Activated CD8-positive, alpha-beta memory T cell treated with anti-CD3 and anti-CD28 coated beads, Interleukin-2, amount 10 ng/mL, durations not matched to agents 7 days and 5 days (primary cell): ENCODE measurements at places on chromosomes 16 and 17. TPM values are rescaled to one million over a fixed set of nuclear protein-coding genes. Genes with fewer than 3 reads are reported as not detected.

GRCh38 chr17:80586846-80587228 lies 42.2 kb downstream of the RPTOR start:
- DNase-seq: no peak

DNA sequence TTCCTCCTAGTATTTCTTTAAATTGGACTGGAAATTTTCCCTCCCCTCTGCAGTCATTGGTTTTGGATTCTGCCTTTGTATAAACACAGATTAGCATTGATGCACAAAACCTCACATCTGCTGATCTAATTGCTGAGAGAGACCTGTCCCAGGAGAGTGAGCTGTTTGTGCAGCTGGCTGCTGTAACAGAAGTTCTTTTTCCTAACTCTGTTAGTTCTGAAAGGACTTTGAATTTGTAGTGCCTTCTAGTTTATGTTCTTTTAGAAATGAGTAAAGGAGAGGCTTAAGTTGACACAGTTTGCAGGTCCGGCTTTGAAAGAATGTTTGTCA lies 45.2 kb upstream of the KPNB1 start:
- no peak for DNase-seq

GRCh38 chr16:7550096-7550495 lies 217.5 kb downstream of the RBFOX1 start:
- no peak for DNase-seq

DNA sequence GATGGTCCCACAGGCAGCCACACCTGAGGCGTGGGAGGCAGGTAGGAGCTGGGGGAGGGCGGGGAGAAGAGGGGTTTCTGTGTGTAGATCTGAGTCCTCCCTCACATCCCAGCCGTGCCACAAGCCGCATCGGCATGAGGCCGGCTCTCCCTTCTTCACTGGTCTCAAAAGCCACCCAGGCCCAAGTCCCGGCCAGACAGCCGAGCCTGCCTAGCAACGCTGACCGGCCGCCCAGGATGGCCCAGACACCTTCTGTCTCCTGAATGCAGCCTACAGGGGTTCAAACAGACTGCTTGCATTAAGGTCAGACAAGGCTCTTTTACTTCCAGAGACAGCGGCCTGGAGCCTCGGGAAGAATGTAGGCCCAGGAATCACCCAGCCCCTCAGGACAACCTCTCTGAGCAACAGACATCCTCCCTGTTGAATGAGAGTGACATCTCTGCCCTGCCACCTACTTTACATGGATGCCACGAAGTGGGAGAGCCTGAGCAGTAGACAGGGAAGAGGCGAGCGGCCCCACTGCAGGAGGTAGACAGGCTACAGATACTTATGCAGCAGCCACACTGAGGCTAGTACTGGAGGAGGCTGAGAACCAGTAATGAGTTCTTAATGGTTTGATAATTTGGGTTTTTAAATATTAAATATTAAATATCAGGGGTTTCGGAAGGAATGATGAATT lies 69.6 kb downstream of the N4BP1 start:
- no peak for DNase-seq

- DNase-seq: peak; percentile 59
These were observed 15.2 kb upstream of the HERPUD1 start for GRCh38 chr16:56916571-56917403.

DNA sequence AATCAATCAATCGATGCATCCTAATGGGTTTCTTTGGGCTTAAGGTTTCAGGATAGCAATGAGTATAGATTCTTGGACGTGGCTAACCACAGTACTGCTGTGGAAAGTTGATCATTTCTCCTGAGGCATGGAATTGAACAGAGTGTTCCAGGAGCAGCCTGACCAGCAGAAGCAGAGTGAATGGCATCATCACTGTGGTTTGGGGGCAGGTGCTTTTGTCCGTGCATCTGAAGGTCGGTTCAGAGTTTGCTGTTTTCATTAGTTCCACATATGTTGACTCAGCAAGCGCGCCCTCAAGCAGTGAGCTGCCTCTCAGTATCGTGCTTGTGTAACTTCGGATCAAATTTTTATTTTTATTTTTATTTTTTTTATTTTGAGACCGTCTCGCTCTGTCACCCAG lies 24.9 kb downstream of the KIAA0513 start:
- no peak for DNase-seq

- DNase-seq: no peak
These were observed 101.8 kb downstream of the SALL1 start for GRCh38 chr16:51049276-51049675.

DNA sequence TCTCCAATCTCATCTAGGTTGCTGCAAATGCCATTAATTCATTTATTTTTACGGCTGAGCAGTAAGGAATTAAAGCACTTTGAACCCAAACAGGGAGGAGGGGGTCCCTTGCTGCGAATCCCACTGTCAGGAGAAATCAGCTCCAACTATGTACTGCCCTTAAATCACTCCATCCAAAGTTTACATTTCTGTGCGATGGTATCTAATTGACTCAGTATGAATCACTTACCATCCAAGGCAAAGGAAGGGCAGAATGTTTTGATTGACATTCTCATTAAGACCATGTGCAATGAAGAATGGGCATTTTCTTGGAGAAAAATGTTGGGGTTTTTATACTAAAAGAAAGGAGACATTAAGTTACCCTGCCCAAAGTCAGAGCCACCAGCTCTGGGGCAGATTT lies 47.7 kb upstream of the XYLT1 start:
- no peak for DNase-seq

TBC1D3H gene
- total RNA-seq: not detected

PRSS53 gene
- total RNA-seq: 6.6 TPM

HYDIN gene
- total RNA-seq: not detected

PDIA2 gene
- not detected for total RNA-seq

GPR142 gene
- not detected for total RNA-seq

UBE2O gene
- total RNA-seq: 34.7 TPM

NACA2 gene
- not detected for total RNA-seq

ENPP7 gene
- 0.23 TPM for total RNA-seq

OXLD1 gene
- 57.9 TPM for total RNA-seq
